ENCODE measurements at places on chromosomes 13 and 19. TPM values are rescaled to one million over a fixed set of nuclear protein-coding genes. Genes with fewer than 3 reads are reported as not detected.
A peak's percentile ranks its signal among the peaks of the same experiment; 100 is the strongest.

GRCh38 chr13:42116225-42116624, 67.8 kb downstream of the DGKH start:
- no peak for DNase-seq

DNA sequence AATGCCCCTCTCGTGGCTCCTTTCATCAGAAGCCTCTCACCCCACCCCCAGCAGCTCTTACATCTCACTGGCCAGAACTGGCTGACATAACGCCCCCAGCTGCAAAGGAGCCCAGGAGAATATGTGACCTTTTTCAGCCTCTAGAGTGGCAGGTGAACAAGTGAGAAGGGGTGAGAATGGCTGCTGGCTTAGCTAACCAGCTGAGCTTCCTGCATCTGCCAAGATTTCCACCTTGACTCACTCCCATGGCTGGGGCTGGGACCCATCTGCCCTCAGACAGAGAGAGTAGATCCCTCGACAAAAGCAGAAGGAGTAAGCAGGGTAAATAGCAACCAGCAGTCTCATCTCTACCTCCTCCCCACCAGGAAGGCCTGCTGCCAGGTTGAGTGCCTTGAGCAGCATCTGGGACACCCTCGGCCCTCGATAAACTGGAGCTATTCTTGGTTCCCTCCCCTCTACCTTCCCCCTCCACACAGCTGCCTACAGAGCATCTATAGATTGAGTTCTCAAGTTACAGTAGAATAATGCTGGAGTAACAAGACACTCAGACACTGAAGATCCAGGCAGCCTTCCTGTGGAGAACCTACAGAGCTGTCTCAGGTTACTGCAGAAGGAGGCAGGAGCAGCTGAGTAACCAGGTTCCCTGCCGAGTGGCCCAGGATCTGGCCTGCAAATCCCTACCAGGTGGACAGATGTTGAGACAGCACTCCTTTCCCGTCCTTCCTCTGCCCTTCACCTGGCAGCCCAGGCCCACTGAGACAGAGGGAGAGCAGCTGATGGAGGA, 15.5 kb downstream of the KASH5 start:
- no peak for DNase-seq

DNA sequence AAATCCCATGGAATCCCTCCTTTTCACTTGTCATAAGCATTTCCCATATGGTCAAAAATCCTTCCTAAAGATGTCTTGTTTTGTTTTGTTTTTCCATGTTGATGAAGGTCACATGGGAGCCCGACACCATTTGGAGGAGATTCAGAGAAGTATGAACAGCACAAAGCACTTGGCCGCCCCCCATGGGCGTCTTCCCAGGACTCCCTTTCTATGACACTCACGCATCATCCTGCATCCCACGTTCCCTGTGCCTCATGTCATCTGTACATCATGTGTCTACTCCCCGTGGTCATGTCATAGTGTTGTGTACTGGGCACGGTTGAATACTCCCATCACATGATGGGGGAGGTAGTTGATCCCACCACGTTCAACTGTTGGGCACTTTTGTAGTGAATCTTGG, 2.0 kb downstream of the ZSCAN1 start:
- DNase-seq: no peak

- peak; percentile 59 for DNase-seq
Measured at GRCh38 chr19:36140304-36141038, 605 bp downstream of the CAPNS1 start.

- no peak for DNase-seq
Measured at GRCh38 chr19:533364-534058, 2.0 kb downstream of the CDC34 start.

DNA sequence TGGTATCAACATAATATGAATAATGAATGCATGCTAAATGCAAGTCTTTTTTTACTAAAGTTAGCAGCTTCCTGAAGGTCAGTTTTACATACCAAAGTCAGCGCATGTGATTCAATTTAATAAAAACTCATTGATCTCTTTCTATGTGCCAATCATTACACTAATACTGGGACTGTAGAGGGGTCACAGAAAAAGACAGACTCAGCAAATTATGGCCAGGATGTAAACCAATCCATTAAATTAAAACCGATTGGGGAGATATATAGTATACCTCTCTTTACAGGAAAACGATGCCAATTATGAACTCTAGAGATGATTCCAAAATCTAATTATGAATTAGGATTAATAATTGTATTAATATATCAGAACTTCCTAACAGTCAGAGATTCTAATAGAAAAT, 624.4 kb upstream of the PCDH20 start:
- no peak for DNase-seq

- no peak for DNase-seq
Measured at GRCh38 chr13:92649140-92649813, 577.3 kb upstream of the GPC6 start.

- no peak for DNase-seq
Measured at GRCh38 chr13:47794963-47795362, 206.1 kb downstream of the SUCLA2 start.

- no peak for DNase-seq
Measured at GRCh38 chr19:18294467-18294864, 13.0 kb upstream of the JUND start.

DNA sequence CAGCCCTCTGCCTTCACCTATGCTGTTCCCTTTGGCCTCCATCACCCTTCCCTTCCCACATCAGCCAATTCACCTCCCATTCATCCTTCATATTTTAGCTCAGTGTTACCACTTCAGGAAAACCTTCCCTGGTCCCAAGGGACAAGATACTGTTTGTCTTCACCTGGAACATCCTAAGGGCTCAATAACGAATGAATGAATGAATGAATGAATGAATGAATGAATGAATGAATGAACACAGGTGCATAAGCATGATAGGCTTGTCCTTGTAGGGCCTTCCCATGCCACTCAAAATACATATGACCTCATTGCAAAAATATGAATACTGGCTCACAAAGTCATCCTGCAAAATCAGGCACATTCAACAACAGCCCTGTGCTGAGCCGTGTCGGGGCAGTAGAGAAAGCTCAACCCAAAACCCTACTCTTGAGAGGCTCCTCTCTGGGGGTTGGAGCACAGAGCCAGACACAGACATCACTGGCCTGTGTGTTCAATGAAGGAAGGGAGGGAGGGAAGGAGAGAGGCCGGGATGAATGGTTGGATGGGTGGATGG, 33.7 kb upstream of the TPM4 start:
- no peak for DNase-seq

DNA sequence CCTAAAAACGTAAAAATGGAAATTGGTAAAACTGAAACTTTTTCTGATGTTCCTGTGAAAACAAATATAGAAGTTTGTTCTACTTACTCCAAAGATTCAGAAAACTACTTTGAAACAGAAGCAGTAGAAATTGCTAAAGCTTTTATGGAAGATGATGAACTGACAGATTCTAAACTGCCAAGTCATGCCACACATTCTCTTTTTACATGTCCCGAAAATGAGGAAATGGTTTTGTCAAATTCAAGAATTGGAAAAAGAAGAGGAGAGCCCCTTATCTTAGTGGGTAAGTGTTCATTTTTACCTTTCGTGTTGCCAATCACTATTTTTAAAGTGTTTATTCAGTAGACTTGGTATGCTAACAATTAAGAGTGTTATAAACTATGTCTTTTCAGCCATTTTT, 25.6 kb downstream of the BRCA2 start:
- no peak for DNase-seq

DNA sequence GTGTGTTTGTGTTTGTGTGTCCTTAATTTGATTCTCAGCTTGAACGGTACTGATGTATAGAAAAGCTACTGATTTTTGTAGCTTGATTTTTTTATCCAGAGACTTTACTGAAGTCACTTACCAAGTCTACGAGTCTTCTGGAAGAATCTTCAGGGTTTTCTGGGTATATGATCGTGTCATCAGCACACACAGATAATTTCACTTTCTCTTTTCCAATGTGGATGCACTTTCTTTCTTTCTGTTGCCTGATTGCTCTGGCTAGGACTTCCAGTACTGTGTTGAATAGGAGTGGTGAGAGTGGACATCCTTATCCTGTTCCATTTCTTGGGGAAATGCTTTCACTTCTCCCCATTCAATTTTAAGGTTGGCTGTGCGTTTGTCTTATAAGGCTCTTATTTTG, 7.9 kb upstream of the LILRB1 start:
- DNase-seq: no peak

DNA sequence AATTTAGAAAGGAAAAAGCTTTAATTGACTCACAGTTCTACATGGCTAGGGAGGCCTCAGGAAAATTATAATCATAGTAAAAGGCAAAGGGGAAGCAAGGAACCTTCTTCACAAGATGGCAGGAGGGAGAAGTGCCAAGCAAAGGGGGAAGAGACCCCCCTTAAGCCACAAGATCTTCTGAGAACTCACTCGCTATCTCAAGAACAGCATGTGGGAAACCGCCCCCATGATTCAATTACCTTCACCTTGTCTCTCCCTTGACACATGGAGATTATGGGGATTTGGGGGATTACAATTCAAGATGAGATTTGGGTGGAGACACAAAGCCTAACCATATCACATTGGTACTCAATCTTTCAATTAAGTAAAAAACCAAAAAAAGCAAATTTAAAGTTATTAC, 1778.7 kb upstream of the MIR17HG start:
- no peak for DNase-seq

DNA sequence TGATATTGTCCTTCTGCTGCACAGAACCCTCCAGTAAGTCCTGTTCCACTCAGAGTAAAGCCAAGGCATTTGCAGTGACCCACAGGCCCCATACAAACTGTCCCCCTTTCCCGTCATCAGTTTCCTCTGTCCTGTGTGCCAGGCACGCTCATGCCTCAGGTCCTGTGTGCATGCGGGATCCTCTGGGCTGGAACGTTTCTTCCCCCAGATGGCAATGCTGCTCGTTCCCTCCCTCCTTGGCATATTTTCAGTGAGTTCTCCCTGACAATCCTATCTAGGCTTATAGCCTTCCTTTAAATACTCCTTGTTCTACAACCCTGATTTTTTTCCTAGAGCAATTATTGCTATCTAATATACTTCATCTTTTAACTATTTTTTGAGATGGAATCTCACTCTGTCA, 5.7 kb downstream of the OPA3 start:
- no peak for DNase-seq

GRCh38 chr19:10352764-10353671, 13.6 kb upstream of the ICAM3 start:
- DNase-seq: peak; percentile 93

- no peak for DNase-seq
Measured at GRCh38 chr19:17866312-17866963, 5.3 kb upstream of the SLC5A5 start.

GRCh38 chr19:45153339-45154063, 7.3 kb downstream of the NKPD1 start:
- DNase-seq: no peak

DNA sequence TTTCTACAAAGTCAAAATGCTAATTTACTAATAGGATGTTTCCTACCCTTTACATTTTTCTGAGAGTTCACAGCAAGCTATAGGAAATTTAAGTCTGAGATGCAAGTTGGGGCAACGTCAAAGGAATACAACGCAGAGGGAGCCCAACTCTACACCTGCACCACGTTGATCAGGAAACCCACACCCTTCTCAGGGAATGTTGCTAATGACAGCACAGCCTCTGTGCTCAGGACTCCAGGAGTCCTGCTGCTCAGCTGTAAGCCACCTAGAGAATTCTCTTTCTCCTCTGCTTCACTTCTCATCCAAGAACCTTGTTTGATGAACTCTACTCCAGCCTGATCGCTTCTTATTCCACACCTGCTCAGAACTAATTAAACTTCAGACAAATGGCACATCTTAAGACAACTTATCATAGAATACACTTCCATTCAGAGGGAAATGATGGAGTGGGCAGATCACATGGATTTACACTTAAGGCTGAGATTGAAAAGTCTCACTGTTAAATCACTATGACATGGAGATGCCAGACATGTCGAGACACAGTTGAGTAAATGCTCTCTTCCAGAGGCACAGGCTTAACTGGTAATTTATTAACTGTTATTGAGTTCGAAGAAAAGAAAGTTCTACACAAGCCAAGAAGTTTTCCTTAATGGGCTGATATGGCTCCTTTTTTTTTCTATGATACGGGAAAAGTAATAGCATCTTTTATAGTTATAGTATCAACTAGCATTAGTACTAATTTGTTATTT, 811.6 kb upstream of the ARGLU1 start:
- DNase-seq: no peak

DNA sequence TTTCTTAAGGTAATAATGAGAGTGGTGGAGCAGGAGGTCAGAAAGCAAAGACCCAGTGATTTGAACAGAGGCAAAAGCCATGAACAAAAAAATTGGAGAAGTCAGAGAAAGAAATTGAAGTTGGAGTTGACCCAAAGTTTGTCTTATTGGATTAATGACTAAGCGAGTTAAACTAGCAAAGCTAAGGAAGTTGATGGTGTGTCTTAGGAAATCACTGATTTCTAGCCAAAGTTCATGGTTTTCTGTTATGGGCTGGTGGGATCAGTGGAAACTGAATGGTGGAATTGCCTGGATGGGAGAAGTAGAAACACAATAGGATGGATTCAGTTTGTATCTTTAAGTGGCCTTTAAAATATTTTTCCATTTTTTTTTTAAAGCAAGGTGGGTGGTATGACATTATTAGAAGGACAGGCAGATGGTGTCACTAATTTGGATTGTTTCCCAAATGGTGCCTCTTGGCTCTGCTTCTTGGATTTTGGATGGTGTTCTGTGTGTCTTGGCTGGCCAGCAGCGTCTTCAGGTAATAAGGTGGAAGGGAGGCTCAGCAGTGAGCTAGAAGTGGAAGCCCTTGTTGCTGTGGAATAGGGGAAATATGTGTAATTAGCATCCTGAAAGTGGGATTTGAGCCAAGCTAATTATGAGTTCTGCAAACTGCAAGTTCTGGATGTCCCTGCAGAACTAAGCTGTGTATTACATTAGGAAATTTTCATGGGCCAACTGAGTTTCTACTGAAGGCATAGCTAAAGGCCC, 302.9 kb downstream of the LMO7 start:
- no peak for DNase-seq

DNA sequence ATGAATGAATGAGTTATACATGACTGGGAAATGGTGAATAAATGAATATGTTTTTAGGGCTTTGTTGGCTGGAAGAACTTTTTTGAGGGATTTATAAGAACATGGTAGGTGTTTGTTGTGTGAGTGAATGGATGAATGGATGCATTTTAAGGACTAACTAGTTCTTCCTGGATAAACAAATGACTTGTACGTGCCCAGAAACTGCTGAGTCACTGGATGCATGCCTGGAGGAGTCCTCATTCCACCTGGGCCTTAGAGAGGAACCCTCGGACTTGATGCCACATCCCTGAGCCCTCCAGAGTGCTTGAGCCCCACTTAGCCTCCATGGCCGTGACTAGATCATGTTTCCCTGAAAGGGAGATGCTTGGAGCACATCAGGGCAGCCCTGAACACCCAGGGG, 153.4 kb downstream of the DPF1 start:
- DNase-seq: no peak

- no peak for DNase-seq
Measured at GRCh38 chr19:1018393-1018792, 2.5 kb downstream of the TMEM259 start.

FAM216B gene
- total RNA-seq: not detected

LRRC63 gene
- total RNA-seq: 0.20 TPM

LHB gene
- total RNA-seq: not detected

MARK4 gene
- total RNA-seq: 17.5 TPM

PTGER1 gene
- 0.13 TPM for total RNA-seq

ANO8 gene
- total RNA-seq: 9.6 TPM

TUBA3C gene
- not detected for total RNA-seq

GSX1 gene
- total RNA-seq: not detected

SIGLECL1 gene
- total RNA-seq: not detected

PTH2 gene
- total RNA-seq: not detected
